Endothelial cell (in vitro differentiated cells): ENCODE measurements at places on chromosomes 2 and 18. TPM values are rescaled to one million over a fixed set of nuclear protein-coding genes. Genes with fewer than 3 reads are reported as not detected.

VIT gene
- 3.6 TPM for total RNA-seq

PPP1R1C gene
- 0.97 TPM for total RNA-seq

SP140 gene
- total RNA-seq: not detected

CNRIP1 gene
- 21.8 TPM for total RNA-seq

PAX3 gene
- 16.5 TPM for total RNA-seq

SPATA3 gene
- total RNA-seq: not detected

ST8SIA3 gene
- total RNA-seq: 0.64 TPM

RNF152 gene
- total RNA-seq: 4.1 TPM

MTCL1 gene
- 3.8 TPM for total RNA-seq

TACR1 gene
- total RNA-seq: 1.0 TPM

EGR4 gene
- total RNA-seq: 0.15 TPM

GCKR gene
- 0.59 TPM for total RNA-seq

CENPA gene
- 3.9 TPM for total RNA-seq

CCBE1 gene
- 1.2 TPM for total RNA-seq

RIOK3 gene
- total RNA-seq: 69.7 TPM

PSMA8 gene
- total RNA-seq: not detected

CLK1 gene
- total RNA-seq: 92.6 TPM

SERPINB4 gene
- 0.41 TPM for total RNA-seq

DSG1 gene
- total RNA-seq: not detected

LYG1 gene
- total RNA-seq: 1.4 TPM

DSG2 gene
- total RNA-seq: 60.5 TPM

GPD2 gene
- 38.3 TPM for total RNA-seq
